ENCODE measurements at places on chromosomes 13 and 19.
A peak's percentile ranks its signal among the peaks of the same experiment; 100 is the strongest.

GRCh38 chr13:78594456-78594975 is 8.8 kb downstream of the POU4F1 start:
- no peak for DNase-seq

DNA sequence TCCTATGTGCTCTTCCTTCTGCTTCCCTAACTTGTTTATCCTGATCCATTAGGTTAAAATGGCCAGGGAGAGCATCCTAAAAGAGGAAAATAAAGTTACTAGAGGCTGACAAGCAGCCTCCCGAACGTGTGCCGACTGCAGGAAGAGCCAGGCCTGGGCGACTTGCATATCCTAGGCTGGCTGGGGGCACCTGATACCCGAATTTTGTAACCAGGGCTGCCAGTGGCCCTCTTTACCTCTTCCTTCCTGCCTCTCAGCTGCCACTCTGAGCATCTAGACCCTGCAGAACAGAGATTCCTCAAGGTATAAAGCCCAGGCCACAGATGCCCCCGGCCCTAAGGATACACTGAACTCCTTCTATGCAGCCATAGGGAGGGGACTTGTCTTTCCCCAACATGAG is 48.5 kb upstream of the KATNAL1 start:
- DNase-seq: no peak

- DNase-seq: peak; percentile 23
Observed at GRCh38 chr13:46160471-46161066, 21.4 kb downstream of the LCP1 start.

- DNase-seq: no peak
Observed at GRCh38 chr19:48560095-48560530, 8.1 kb downstream of the SULT2B1 start.

GRCh38 chr13:58343076-58343475 is 711.5 kb downstream of the PCDH17 start:
- peak; percentile 12 for DNase-seq

- DNase-seq: no peak
Observed at GRCh38 chr19:39398297-39398864, 7.2 kb downstream of the MED29 start.

DNA sequence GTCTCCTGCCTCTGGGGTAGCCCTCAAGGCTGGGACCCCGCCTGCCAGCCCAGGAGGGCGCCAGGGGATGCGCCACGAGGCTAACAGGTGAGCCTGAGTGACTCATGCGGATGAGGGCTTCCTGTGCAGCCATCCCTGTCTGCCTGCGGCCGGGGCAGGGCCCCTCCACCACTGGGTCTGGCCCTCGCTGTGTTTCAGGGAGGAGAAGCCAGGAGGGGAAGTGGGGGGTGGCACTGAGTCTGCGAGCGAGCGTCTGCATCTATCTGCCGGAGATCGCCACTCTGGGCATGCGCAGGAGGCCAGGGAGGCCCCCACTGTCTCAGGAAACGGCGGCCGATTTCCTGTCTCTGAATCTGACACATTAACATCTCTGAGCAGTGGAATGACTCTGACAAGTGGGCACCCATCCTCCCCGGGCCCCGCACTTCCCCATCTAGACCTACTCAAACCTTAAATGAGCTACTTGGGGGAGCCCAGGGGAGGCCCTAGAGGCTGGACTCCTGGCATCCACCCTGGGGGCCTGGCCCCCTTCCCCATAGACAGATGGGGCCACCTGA is 19.7 kb downstream of the RFX1 start:
- DNase-seq: peak; percentile 77

All from kidney epithelial cell (primary cell).